ENCODE measurements at places on chromosomes 4 and X. TPM values are rescaled to one million over a fixed set of nuclear protein-coding genes. Genes with fewer than 3 reads are reported as not detected.

- DNase-seq, result no peak
These were observed 254.4 kb upstream of the CXXC4 start for GRCh38 chr4:104749062-104749461.

- no peak for DNase-seq
These were observed 46.2 kb downstream of the PCDH19 start for GRCh38 chrX:100363896-100364295.

- DNase-seq, result no peak
These were observed 102.6 kb downstream of the PDE5A start for GRCh38 chr4:119525771-119526712.

DNA sequence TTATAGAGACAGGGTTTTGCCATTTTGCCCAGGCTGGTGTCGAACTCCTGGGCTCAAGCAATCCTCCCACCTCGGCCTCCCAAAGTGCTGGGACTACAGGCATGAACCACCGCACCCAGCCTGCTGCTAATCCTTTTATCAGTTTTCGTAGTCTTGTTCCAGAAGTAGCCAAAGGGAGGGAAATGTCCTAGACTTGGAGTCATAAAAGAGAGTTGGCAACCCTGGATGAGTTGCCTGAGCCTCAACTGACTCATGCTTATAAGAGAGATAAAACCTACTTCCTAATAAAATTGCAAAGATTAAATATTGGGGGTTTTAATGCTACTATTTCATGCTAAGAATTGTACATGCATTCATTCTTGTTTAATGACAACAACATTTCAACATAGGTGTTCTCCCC lies 44.3 kb downstream of the CD40LG start:
- no peak for DNase-seq

Gene AMBN
- total RNA-seq, result not detected

DNA sequence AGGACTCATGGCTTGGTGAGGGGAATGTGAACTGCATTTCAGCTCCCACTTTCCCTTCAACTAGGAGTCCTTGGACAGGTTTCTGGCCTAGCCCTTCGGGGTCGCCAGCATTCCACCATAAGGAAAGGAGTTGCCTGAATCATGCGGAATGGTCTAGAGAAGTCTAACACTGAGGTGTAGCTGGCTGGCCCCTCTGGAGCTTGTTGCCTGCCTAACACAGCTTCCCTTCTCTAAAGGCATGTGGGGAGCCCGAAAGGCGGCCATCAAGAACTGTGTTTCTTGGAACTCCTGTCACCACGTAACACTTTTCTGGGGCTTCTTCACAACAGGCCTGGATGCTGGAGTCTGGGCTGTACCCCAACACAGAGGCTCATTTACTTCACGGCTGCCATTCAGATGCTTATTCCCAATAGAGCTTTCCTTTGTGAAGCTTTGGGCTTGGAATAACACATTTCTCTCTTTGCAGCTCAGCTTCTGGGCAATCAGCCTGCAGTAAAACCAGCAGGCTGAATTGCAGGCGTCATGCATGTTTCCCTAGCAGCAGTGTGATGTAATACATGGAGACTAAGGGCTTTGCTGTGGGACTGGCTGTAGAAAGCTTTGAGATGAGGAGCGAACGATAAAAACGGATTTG lies 5.4 kb downstream of the GABRQ start:
- no peak for DNase-seq

Gene TLR3
- total RNA-seq, result 1.6 TPM

GRCh38 chr4:88728146-88728545 lies 30.5 kb upstream of the NAP1L5 start:
- no peak for DNase-seq

DNA sequence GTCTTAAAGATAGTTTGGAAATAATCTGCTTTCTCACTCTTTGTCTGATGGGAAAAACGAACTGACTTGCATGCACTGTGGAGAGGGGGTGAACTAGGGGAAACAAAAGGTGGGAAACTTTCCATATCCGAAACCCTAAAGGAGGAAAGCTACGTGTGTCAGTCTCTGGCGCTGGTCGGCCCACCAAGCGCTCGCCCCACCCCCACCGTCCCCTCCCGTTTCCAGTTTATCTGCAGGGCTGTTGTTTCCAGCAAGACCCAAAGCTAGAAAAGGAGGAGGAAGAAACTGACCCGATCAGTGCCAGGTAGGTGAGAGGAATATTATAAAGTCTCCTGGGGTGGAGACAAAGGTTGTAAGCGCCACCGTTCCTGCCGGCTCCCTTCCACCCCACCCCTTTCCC lies 552 bp downstream of the TCEAL9 start:
- no peak for DNase-seq

Gene UGT8
- total RNA-seq, result not detected

DNA sequence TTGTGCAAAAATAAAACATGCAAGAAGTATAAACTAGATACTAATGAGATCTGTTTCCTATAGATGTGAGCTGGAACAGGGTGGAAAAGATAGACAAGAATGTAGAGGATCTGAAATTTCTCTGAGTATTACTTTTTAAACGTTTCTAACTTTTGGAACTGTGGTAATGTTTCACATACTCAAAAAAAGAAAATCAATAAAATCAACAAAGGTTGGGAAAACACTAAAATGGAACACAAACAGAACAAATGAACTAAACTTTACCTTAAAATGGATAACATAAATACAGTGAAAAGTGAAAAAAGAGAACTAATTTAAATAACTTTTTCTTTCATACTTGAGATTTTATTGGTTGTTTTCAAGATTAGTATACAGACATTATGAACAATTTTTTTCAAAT lies 32.0 kb upstream of the MBNL3 start:
- no peak for DNase-seq

GRCh38 chr4:84167093-84167492 lies 332.0 kb downstream of the NKX6-1 start:
- DNase-seq, result no peak

- DNase-seq, result no peak
These were observed 78.7 kb downstream of the ALG13 start for GRCh38 chrX:111759686-111760085.

GRCh38 chr4:13169731-13170525 lies 314.2 kb downstream of the RAB28 start:
- DNase-seq, result no peak

Gene BGN
- 0.08 TPM for total RNA-seq

Gene PCSK1N
- 3.2 TPM for total RNA-seq

Gene RBMXL3
- total RNA-seq, result not detected

DNA sequence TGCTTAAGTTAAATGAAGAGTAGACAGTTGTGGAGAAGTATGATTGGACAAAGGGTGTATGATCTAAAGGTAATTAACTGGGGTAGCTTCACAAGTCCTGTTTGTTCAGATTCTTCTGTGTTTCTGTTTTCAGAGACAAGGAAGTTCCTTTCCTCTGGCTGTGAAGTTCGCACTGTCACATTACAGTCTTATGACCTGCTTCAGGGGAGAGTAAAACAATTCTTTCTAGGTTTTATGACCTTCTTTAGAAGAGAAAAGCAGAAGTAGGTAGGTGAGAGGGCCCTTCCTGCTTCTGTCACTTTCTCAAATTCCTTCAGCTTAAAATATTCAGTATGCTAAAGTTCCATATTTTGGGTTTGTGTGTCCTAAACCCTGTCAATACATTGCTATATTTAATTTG lies 211.9 kb downstream of the SOX3 start:
- DNase-seq, result no peak

DNA sequence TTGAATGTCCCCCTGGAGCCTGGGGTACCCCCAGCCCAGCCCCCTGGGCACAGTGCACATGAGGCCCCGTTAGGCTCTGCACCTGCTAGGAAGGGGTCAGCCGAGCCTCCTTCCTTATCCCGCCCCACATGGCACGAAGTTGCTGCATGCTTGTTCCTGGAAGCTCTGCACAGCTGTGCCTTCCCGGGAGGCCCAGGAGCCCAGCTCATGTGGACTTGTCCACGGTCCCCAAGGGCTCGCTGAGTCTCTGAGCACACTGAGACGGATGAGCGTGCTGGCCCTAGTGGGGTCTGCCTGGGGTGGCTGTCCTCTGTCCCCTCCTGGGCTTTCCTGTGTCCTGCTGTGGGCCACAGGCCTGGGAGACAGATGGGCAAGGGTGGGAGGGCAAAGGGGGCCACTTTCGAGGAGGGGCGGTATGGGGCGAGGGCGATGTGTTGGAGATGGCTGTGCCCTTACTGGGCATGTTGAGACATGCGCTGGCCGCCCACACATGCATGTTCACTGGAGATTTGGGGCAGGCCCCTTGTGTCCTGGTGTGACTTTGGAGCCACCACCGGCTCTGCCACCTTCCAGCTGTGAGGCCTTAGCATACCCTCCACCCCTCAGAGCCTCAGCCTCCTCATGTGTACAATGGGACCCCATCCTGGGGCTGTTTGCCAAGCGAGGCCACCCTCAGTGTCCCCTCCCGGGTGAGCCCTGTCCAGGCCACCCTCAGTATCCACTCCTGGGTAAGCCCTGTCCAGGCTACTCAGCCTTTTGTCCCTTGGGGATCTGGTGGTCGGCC lies 237.6 kb downstream of the AFAP1 start:
- DNase-seq, result no peak

- DNase-seq, result no peak
These were observed 71.5 kb downstream of the TMEM47 start for GRCh38 chrX:34585561-34585960.

Gene LAGE3
- total RNA-seq, result 47.7 TPM

DNA sequence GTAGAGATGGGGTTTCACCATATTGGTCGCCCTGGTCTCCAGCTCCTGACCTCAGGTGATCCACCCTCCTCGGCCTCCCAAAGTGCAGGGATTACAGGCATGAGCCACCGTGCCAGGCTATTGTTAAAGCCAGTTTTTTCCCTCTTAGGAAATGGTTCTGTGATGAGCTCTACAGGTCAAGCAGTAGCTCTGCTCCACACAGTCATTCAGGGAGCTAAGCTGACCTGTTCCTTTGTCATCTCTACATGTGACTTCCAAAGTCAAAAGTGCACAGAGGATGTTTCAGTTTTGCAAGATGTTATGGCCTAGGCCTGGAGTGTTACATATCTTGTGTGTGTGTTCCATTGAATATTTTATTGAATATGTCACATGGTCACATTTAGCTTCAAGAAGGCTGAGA lies 11.4 kb downstream of the MCUB start:
- no peak for DNase-seq

DNA sequence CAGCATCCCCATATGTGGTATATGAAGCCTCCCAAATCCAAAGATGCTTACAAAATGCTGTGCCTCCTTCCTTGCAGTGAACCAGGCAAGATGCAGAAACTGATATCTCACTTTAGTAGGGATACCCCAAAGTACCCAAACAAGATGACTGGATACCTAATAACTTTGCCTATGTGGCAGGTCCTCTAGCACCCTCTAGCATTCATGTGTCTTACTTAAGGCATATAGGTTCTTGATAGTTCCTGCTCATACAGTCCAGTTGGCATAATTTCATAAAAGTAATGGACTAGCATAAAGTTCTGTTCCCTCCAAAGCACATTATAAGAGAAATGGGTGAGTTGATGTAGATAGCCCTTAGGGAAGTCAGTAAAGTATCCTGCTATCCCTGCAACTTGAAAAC lies 36.8 kb upstream of the SPP1 start:
- no peak for DNase-seq

- DNase-seq, result no peak
These were observed 157.8 kb downstream of the ANTXR2 start for GRCh38 chr4:79915246-79915645.

- DNase-seq, result no peak
These were observed 258.3 kb upstream of the GABRA2 start for GRCh38 chr4:46648088-46648744.

DNA sequence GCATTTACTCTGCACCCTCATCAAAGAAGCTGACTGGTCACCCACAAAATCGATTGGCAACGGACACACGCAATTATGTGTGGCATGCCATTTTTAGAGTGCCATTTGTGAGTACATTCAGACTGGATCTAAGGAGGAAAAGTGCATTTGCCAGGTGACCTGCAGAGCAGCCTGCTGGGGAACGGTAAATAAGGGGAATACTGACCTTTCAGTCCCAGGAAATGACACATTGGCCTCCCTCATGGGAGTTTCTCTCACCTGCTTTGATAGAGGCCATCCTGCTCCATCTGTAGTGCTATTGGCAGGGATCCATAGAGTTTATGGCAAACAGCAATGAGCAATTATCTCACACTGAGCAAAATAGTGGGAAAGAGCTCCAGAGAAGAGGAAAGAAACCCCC lies 127.8 kb downstream of the DDX53 start:
- no peak for DNase-seq

Gene ABCG2
- 11.9 TPM for total RNA-seq

- DNase-seq, result no peak
These were observed 223.1 kb downstream of the ANK2 start for GRCh38 chr4:113272523-113272922.

Gene CSAG1
- total RNA-seq, result not detected

Data from SJSA1 (cell line).